ENCODE measurements at places on chromosomes 5 and 9.

DNA sequence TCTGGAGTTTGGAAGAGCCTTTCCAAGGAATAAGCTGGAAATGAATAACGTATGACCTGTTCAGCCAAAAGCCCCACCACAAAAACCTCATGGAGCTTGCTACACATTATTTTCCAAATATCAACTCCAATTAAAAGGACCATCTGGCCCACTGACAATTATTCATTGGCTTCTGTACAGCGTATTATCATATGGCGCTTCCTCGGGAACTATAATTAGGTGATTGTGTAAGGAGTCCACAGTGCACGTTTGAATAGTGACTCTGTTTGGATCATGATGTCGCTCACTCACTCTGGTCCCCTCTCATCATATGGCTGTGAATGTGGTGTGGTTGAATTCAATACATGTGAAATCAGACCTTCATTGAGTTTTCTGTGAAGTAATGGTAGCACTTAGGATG, 52.1 kb downstream of the GDNF start:
- no peak for DNase-seq

DNA sequence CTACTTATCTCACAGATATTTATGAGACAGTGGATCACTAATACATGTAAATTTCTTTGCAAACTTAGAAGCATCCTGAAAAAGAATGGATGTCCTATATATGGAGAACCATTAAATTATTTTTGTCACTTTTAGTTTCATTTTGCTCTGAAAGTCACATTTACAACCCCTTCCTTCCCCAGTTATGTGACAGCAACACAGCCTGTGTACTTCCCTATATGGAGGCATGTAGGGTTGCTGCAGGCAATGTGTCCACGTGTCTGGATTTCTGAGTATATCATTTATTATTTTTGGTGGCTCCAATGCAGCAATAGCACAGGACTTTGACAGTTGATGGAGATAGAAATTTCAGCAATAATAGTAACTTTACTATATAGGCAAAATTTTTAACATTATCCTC, 156.4 kb downstream of the ST8SIA4 start:
- DNase-seq = no peak

- no peak for DNase-seq
These were observed 78.6 kb downstream of the AOPEP start for GRCh38 chr9:94805051-94805489.

- no peak for DNase-seq
These were observed 114.4 kb downstream of the ROR2 start for GRCh38 chr9:91835632-91836031.

DNA sequence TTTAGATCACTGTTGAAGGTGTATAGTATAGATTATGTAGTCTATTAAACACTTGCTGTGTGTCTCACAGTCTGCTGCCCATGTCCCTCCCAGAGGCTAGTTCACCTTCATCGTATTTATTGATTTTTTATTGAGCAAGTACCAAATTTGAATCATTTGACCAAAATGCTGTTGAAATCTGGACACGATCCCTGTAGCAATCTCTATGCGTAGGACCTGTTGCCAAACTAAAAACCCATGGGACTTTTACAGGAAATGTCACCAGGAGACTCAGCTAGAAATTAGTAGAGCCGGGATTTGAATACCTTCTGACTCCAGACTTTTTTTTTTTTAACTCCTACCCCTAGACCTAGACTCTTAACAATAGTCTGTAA, 17.5 kb downstream of the SLC31A1 start:
- DNase-seq = no peak

DNA sequence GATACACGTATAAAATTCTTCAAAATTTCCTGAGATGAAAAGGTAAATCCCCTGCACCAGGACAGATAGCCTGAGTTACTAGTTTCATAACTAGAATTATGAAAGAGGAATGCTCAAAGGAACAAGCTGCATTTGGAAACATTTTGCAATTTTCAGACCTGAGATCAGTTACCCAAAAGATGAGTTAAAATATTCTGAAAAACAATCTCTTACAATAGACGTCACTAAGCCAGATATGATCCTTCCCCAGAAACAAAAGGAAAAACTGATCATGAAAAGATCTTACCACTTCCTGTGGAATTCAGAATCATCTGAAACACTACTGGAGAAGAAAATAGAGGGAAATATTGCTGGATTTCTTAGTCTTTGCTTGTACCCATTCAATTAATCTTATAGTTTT, 204.7 kb downstream of the ARRDC3 start:
- DNase-seq = no peak

- no peak for DNase-seq
These were observed 30.1 kb upstream of the SNX24 start for GRCh38 chr5:122815218-122815767.

DNA sequence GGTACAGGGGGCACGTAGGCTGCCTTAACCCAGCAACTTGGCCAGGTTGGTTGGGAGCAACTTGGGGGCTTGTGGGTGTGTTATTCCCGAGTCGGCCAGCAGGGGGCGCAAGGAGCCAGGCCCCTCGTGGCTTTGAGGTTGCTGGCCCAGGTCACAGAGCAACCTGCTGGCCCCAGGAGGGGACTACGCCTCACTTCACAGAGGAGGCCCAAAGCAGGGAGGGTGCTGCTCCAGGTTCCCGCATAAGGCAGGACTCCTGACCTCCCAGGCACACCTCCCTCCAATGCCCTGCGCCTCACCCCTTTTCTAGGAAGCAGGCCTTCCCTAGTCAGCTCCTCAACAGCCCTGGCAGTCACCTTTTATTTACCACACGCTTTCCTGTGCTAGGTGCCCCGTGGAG, 18.1 kb downstream of the KYAT1 start:
- peak; percentile 92 for DNase-seq

DNA sequence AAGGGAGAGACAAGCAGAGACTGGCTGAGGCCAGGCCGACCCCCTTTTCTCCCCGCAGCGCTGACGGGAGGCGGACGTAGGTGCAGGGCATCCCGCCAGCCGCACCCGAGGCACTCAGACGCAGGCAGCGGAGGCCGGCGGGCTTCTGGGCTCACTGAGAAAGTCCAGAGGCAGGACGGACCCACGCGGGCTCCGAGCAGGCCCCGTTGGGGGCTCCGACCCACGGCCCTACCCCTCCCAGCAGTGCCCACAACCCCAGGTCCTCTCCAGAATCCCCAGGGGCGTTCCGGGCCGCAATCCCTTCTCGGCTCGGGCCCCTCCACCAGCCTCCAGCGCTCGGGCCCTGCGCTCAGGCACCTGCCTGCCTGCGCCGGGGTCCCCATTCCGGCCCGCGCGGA, 543 bp downstream of the MTMR12 start:
- peak; percentile 63 for DNase-seq

- peak; percentile 74 for DNase-seq
These were observed at the start of gene NEUROG1 for GRCh38 chr5:135535820-135536801. NEUROG1 (minus strand) TSS chr5:135535964; CDS start chr5:135535690, 274 bp downstream.

GRCh38 chr5:81212211-81212751, 20.8 kb upstream of the CKMT2 start:
- no peak for DNase-seq

DNA sequence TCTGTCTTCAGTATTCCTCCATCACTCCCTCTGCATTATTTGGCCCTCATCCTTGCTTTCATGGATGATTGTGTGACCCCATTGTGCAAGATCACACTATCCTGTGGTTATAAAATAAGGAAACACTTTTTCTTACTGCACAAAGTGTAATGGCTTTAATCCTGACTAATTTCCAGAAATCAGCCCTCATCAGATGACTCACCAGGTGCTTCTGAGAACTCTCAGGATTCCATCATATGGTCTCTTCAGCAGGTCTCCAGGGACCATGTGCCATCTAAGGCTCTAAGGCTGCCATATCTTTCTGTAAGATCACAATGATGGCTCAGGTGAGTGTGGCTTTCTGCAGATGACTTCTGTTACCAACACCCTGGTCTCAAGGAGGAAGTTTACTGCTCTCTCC, 27.3 kb upstream of the FER start:
- DNase-seq = no peak

- DNase-seq = no peak
These were observed 1746.6 kb upstream of the C9orf72 start for GRCh38 chr9:29319736-29320513.

- DNase-seq = no peak
These were observed 202.4 kb upstream of the ZNF608 start for GRCh38 chr5:124948754-124949275.

GRCh38 chr5:113487781-113488644, at the start of gene MCC:
MCC (minus strand) TSS chr5:113488453.
- peak; percentile 93 for DNase-seq

All from nephron progenitor cell (in vitro differentiated cells).